ENCODE measurements at places on chromosomes 13 and 19.

DNA sequence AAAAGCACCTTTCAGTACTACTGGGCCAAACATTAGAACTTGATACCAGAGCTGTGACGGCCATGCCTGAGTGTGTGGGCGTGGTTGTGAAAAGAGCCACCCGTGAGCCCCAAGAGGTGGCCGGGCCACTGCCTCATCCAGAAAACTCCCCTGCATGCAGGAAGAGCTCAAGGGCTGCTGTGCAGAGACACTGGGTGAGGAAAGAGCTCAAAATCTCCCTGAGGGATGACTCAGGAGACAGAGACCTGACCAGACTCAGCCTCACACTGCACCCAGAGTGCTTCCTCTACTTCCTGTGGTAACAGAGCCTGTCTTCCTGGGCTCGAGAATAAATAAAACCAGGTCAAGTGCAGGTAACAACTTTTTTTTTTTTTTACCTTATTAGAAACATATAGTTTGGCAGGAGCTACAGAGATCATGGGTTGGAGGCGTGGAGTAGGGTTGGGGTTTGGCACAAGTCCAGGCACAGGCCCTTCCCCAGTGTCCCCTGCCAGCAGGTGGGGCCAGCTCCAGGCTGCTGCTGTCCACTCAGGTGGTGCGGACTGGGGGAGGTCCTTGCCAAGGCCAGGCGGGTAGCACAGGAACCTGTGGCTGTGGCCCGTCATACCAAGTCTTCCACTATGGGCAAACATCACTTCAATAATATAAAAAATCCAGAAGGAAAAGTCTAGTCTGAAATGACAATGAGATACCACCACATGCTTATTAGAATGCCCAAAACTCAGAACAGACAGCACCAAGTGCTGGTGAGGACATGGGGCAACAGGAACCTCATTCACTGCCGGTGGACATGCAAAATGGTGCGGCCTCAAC, 25.5 kb downstream of the ELL start:
- DNase-seq = no peak

DNA sequence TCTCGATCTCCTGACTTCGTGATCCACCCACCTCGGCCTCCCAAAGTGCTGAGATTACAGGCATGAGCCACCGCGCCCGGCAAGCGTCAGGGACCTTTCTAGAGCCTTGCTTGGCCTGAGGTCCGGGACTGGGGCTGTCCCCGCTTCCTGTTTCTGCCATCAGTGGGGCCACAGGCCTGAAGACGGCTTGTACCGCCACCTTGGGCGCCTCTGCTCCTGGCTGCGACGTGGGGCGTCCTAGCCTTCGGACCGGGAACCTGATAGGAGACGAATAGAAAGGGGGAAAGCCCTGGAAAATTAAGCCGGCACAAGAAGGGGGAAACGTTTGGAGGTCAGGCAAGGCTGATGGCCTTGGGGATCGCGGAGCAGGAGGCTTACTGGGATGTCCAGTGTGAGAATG, 35.1 kb downstream of the RNF6 start:
- peak; percentile 3 for DNase-seq

DNA sequence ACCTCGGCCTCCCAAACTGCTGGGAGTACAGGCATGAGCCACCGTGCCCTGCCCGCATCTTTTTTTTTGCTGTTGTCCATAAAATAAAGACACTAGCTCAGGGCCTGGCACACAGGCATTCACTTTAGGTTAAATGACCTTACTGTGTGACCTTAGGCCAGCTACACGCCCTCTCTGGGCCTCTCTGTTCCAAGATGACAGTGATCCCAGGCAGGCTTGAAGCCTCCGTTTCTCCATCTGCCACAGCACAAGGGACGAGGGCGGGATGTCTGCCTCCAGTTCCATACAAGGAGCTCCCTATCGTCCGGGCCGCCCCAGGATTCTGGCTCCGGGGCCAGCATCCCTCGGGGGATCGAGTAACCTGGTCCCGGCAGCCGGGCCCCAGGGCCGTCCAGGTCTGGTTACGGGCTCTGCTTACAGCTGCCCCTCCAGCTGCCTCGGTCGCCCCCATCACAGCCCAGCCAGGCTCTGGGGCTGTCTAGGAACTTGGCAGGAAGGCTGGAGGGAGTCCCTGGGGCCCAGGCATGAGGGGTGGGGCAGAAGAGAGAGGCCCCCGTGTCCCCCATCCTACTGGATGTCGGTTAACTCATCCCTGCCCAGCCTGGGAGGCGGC, 11.9 kb upstream of the SEMA6B start:
- peak; percentile 89 for DNase-seq

DNA sequence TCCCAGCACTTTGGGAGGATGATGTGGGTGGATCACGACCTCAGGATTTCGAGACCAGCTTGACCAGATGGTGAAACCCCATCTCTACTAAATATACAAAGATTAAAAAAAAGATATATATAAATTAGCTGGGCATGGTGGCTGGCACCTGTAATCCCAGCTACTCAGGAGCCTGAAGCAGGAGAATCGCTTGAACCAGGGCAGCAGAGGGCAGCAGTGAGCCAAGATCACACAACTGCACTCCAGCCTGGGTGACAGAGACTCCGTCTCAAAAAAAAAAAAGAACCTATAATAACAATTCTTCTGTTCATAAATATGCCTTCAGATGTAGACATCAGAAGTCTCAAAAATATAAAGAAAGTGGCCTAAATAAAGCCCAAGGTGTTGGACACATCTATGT, 7.6 kb downstream of the ZNF737 start:
- no peak for DNase-seq

GRCh38 chr19:29381353-29382203, 144.2 kb upstream of the VSTM2B start:
- no peak for DNase-seq

- no peak for DNase-seq
These were observed 149.2 kb downstream of the COL4A1 start for GRCh38 chr13:110157718-110158117.

DNA sequence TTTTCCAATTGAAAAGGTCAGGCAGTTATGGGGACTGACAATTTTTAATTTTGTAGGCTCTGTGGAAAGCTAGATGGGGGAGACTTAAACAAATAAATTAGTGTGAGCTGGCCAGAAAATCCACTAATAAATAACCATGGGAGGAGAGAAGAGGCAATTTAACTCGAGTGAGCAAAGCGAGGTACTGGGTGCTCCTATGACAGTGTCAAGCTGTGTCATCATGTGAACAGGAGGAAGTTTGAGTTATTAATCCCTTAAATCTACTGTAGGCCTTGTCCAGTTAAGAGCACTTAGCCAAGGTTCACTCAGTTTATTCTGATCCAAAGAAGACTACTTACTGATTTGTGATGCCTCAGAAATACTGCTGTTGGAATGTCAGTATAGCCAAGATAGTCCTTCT, 122.8 kb downstream of the OXGR1 start:
- no peak for DNase-seq

GRCh38 chr13:48194379-48194754, 38.6 kb upstream of the ITM2B start:
- no peak for DNase-seq

GRCh38 chr13:73937441-73937840, 196.8 kb downstream of the KLF12 start:
- no peak for DNase-seq

- DNase-seq = no peak
These were observed 853.0 kb downstream of the SLITRK6 start for GRCh38 chr13:84946192-84946591.

DNA sequence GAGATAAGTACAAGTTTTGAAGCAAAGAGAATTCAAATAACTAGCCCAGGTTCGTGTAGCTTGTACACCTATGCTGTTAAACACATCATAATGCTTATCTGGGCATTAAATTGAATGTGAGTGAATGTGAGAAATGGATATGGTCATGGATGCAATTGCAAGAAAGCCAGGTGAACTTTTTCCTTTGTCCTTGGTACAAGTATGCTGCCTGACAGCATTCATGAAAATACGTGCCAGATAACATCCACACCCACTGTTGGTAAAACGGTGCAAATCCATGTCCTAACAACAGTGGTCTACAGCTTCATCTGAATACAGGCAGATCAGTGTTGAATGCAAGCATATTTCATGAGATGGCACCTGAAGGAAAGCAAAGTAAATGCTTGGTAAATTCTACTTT, 122.2 kb downstream of the STOML3 start:
- DNase-seq = no peak

- DNase-seq = no peak
These were observed 4.3 kb downstream of the HRC start for GRCh38 chr19:49150944-49151243.

DNA sequence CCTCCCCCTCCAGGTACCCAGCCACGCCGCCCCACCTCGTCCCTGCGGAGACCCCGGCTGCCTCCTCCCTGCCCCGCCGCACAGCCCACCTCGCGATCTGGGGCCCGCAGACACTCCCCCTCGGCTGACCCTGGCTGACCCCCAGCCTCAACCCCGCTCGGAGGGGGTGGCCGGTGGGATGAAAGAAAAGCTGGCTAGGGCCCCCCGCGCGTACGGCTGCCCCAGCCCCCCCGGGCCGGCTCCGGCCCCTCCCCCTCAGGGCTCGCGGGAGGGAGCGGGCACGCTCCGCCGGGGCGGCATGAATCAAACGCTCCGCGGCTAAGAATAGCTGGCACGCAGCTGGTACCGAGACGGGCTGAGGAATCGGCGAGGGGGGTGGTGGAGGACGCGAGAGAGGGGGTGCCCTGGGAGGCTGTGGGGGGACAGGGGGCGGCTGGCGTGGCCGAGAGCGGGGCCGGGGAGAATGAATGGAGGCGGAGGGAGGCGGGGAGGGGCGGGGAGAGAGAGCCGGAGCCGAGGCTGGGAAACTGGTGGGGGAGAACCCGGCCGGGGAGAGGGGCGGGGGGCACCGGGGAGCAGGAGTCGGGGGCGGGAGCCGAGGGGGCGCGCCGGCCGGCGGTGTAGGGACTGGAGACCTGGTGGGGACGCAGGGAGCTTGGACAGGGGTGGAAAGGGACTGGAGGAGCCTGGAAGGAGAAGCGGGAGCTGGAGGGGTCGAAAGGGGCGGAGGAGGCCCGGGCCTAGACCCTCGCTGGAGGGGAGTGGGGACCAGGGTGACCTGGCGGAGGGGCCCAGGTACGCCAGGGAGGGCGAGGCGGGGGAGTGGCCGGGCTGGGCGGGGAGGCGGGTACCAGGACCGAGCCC, 1.1 kb downstream of the SHANK1 start:
- DNase-seq = no peak

GRCh38 chr13:113630804-113631203, 27.2 kb downstream of the ATP4B start:
- no peak for DNase-seq

DNA sequence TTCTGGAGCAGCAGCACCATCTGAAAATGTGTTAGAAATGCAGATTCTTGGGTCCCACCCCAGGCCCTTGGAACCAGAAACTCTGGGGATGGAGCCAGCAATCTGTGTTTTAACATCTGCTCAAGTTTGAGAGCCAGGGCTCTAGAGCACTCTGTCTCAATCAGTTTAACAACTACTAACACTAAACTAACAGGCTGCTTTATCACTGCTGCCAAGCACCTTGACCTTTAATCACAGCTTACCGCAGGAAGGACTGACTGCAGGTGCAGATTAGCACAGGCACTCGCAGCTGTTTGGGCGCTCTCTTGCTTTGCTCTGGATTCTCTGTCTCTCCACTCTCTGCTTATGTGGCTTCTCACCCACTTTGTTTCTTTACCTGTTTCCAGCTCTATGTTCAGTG, 163.5 kb downstream of the MTUS2 start:
- DNase-seq = no peak

DNA sequence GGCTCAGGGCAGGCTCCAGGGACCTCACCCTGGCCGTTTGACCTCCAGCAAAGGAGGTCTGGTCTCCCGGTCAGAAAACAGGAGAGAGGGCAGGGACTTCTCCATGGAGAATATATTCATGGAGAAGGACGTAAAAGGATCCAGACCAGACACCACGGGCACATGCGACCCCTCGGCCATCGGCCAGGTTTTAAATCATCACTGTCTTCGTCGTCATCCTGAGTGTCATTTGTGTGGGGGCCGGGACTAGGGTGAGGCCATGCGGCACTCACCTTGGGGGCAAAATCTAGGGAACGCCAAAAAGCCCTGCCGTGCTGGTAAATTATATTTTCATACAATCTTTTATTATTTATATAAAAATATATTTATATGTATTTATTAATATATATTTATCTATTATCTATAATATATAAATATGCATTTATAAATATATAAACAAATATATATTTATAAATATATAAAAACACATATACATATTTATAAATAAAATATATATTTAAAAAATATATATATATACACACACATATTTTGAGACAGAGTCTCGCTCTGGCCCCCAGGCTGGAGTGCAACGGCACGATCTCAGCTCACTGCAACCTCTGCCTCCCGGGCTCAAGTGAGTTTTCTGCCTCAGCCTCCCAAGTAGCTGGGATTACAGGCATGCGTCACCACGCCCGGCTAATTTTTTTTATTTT, 75.4 kb downstream of the GADD45B start:
- no peak for DNase-seq

GRCh38 chr19:49414256-49414655, 9.0 kb downstream of the PTH2 start:
- no peak for DNase-seq

DNA sequence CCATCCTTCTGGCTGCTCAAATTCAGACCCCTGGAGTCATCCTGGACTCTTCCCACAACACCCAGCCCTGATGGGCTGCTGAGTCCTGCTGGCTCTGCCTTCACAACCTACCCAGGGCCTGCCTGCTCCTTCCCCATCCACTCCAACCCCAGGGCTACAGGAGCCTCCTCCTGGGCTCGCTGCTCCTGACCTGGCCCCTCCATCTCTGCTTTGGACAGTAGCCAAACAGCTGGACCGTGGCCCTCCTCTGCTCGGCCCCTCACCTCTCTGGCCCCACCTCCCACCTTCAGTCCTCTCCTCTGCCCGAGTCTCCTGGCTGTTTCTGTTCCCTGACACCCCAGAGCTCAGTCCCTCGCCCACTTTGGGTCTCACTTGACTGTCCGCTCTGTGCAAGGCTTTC, 66.7 kb downstream of the CEBPG start:
- no peak for DNase-seq

- no peak for DNase-seq
These were observed 10.6 kb downstream of the ATP11A start for GRCh38 chr13:112700291-112701060.

GRCh38 chr13:50415428-50415827, 400.2 kb downstream of the KCNRG start:
- no peak for DNase-seq

DNA sequence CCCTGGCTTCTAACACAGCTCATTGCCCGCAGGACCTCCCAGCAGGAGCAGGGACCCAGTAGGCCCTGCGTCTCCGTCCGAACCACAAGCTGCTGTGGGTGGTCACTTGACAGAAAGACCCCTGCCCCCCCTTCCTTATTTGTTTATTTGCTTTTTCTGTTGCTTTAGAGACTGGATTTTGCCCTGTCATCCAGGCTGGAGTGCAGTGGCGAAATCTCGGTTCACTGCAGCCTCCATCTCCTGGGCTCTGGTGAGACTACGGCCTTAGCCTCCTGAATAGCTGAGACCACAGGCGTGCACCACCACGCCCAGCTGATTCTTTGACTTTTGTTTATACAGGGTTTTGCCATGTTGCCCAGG, 7.6 kb upstream of the PTBP1 start:
- DNase-seq = no peak

GRCh38 chr13:100646871-100647270, 27.7 kb downstream of the TMTC4 start:
- DNase-seq = no peak
